ENCODE measurements at places on chromosomes 6 and 20. TPM values are rescaled to one million over a fixed set of nuclear protein-coding genes. Genes with fewer than 3 reads are reported as not detected.

GRM4 gene
- total RNA-seq, result not detected

TBXT gene
- total RNA-seq, result not detected

BMP7 gene
- not detected for total RNA-seq

DEFB132 gene
- not detected for total RNA-seq

PSMB9 gene
- total RNA-seq, result 10.8 TPM

IFNGR1 gene
- total RNA-seq, result 52.9 TPM

KCNQ5 gene
- 1.2 TPM for total RNA-seq

BPIFB1 gene
- not detected for total RNA-seq

BPIFB2 gene
- total RNA-seq, result not detected

TRIM31 gene
- not detected for total RNA-seq

PI3 gene
- not detected for total RNA-seq

SFT2D1 gene
- total RNA-seq, result 29.7 TPM

CSNK2B gene
- total RNA-seq, result 189 TPM
